ENCODE measurements at places on chromosomes 1 and 21.

GRCh38 chr1:91513706-91514105, 13.1 kb downstream of the CDC7 start:
- H3K27me3 ChIP-seq: no peaks in the 10 kb centered on the region
- H3K36me3 ChIP-seq: no peaks in the 10 kb centered on the region
- H3K27ac ChIP-seq: no peak overlapping the region
- H3K4me1 ChIP-seq: no peaks in the 10 kb centered on the region
- no peak for DNase-seq

DNA sequence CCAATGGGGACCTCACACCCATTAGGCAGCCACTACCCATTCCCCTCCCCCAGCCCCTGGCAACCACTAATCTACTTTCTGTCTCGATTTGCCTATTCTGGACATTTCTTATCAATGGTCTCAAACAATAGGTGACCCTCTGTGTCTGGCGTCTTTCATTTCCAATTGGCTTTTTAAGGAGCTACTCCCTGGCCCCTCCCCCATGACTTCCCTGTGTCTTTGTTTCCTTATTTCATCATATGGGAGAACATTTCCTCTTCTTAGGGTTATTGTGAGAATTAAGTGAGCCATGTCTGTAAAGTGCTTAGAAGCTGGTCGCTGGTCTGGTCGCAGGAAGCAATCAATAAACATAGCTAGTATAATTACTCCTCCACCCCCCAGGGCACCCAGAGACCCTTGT, 80.9 kb downstream of the SPSB1 start:
- DNase-seq: no peak
- H3K4me1 ChIP-seq: peaks cover 30% of the 10 kb centered on the region
- no peak overlapping the region for H3K27ac ChIP-seq
- no peak overlapping the region for H3K4me3 ChIP-seq

- no peak for DNase-seq
- H3K4me3 ChIP-seq: no peak overlapping the region
Observed at GRCh38 chr1:79603843-79604242, 597.3 kb upstream of the ADGRL4 start.

DNA sequence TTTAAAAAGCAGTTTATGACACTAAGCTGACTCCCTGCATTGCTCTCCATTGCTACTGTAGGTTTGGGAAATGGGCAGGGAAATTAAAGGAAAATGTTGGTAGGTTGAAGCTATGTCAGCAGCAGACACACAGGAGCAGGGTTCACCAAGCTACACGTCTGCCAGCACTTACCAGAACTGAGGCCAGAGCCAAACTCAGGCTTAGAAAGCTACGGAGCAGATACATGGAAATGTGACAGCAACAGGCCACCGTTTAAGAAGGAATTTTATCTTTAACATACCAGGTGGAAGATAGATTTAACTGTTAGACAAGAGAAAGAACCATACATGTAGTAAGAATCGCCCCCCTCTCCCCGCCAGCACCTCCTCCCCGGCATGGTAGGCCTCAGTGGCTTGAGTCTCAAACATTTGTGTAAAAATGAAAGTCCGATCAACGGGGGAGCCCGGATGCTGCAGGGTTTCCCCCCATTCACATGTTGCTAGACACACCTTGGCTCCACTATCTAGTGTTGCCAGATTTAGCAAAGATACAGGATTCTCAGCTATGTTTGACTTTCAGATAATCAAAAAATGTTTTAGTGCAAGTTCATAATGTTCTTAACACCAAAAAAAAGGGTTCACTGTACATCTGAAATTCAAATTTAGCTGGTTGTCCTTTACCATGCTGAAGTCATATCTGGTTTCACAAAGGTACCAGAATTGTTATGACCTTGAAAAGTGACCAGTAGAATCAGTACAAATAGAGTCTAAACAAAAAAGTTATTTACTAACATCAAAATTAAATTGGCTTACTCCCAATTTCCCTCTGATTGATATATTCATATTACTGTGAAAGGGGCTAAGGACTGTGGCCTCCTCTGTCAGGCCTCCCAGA, 6.7 kb downstream of the OR2T11 start:
- H3K27me3 ChIP-seq: no peaks in the 10 kb centered on the region
- H3K27ac ChIP-seq: no peak overlapping the region
- H3K4me3 ChIP-seq: no peak overlapping the region

GRCh38 chr1:167775178-167775577, 53.4 kb downstream of the MPZL1 start:
- no peaks in the 10 kb centered on the region for H3K27me3 ChIP-seq
- no peaks in the 10 kb centered on the region for H3K36me3 ChIP-seq
- DNase-seq: no peak
- no peak overlapping the region for H3K27ac ChIP-seq
